Activated naive CD8-positive, alpha-beta T cell treated with anti-CD3 and anti-CD28 coated beads, Interleukin-2, amount 10 ng/mL, durations not matched to agents 7 days and 5 days (primary cell): ENCODE measurements at places on chromosomes 6 and 20. TPM values are rescaled to one million over a fixed set of nuclear protein-coding genes. Genes with fewer than 3 reads are reported as not detected.

DNA sequence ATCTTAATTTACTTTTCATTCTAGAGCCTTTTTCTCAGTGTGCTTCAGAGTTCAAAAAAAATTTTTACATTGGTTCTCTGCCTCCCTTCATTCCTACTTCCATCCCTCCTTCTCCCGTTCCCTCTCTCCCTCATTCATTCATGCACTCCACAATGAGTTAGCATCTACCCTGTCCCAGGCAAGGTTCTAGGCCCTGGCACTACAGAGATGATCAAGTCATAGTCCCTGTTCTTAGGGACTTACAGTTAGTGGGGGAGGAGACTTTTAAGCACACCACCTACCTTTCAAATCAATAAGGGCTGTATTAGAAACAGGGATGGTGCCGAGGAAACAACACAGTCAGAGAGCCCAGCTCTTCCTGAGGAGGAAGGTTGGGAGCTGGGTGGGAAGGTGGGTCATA is 40.3 kb downstream of the MAP3K5 start:
- H3K27me3 ChIP-seq: no peaks in the 10 kb centered on the region
- DNase-seq: no peak
- peaks cover 17% of the 10 kb centered on the region for H3K36me3 ChIP-seq
- H3K4me3 ChIP-seq: peak overlapping the region; percentile 91

GRCh38 chr6:128515550-128516513 is 4.6 kb downstream of the PTPRK start:
- DNase-seq: no peak
- no peak overlapping the region for H3K27ac ChIP-seq

DNA sequence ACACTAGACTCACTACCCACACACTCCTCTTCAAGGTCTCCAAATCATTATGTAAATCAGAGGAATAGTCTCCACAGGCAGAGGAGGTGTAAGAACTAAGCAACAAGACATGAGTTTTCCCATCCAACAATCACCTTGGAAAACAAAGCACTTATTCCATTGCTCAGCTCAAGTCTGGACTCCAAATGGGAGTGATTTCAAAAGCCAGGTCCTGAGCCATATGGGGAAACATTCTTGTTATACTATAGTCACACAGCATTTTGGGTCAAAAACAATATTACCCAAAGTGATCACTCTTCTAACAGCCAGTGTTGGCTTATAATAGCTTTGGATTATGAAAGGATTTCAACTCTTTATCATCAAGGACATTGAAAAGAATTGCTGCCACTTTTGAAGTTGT is 3.6 kb upstream of the PRPH2 start:
- peaks cover 1% of the 10 kb centered on the region for H3K27me3 ChIP-seq
- no peaks in the 10 kb centered on the region for H3K36me3 ChIP-seq
- no peak for DNase-seq
- H3K4me1 ChIP-seq: peaks cover 13% of the 10 kb centered on the region
- peak overlapping the region; percentile 89 for H3K4me3 ChIP-seq

- no peaks in the 10 kb centered on the region for H3K27me3 ChIP-seq
- no peak for DNase-seq
- H3K27ac ChIP-seq: no peak overlapping the region
Measured at GRCh38 chr6:154164397-154164796, 125.4 kb downstream of the OPRM1 start.

DNA sequence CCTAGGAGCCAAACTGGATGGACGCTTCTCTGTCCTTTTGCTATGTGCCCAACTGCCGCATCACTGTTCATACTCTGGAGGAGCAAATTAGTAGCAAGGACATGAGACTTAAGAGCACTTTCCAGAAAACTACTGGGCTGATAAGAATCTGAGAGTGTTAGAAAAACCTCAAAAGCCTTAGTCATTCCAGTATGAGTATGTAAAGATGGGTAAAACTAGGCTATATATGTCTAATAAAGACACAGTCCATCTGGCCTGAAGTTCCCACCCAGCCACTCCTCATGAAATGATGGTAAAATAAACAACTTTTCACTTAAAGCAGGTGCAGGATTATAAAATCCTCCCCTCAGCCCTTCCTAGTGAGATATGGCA is 30.6 kb downstream of the SHLD1 start:
- H3K27me3 ChIP-seq: no peaks in the 10 kb centered on the region
- no peak overlapping the region for H3K4me3 ChIP-seq
- no peak overlapping the region for H3K27ac ChIP-seq
- peaks cover 12% of the 10 kb centered on the region for H3K36me3 ChIP-seq

DNA sequence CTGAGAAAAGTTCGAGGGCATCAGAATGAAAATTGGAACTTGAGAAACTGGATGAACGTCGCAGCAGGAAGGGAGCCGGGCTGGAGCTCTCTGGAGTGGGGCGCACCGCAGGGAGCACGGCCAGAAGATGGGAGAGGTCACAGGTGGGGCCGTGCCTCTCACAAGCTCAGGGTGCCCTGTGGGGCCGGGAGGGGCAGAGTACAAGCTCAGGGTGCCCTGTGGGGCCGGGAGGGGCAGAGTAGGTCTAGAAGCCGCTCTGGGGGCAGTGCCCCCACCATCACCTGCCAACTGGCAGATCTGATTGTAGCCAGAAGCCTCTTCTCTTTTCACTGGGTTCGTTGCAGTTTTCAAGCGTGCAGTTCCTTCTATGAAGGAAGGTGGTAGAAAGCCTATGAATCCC is 61.1 kb upstream of the SNX9 start:
- peak overlapping the region; percentile 58 for H3K4me3 ChIP-seq
- peaks cover 3% of the 10 kb centered on the region for H3K27me3 ChIP-seq
- peaks cover 54% of the 10 kb centered on the region for H3K4me1 ChIP-seq
- no peaks in the 10 kb centered on the region for H3K36me3 ChIP-seq

- peaks cover 8% of the 10 kb centered on the region for H3K27me3 ChIP-seq
- no peaks in the 10 kb centered on the region for H3K36me3 ChIP-seq
- H3K27ac ChIP-seq: no peak overlapping the region
Measured at GRCh38 chr6:33935439-33936080, 131.8 kb upstream of the MLN start.

DNA sequence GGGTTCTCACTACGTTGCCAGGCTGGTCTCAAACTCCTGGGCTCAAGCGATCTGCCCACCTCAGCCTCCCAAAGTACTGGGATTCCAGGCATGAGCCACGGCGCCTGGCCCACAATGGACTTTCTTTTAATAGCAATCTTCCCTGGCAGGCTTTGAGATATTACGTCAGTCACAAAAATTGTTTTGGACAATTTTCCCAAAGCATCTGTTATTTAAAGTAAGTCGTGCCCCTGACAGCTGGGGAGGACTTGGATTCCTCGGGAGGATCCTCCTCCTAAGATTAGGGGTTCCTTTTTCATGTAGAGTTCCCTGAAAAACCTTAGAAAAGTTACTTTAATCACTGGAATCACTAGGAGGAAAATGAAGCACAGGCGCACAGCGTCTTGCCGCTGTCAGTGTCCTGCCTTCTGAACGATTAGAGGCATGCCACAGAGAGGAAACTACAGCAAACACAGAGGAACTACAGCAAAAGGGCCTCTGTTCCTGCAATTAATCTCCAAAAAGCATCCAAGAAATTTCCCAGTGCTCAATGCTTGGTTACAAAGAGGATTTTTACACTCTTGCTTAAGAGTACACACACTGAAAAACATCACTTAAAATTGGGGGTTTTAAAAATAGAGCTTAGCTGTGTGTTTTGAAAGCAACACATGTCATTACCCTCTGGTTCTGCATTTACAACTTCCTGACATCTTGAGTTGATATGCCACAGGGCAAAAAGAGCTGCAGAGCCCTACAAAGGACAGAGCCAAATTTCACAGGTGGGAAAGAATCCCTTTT is 4.5 kb downstream of the ACSS1 start:
- no peak overlapping the region for H3K4me3 ChIP-seq
- no peaks in the 10 kb centered on the region for H3K27me3 ChIP-seq

- peak overlapping the region; percentile 91 for H3K4me3 ChIP-seq
- DNase-seq: no peak
- peaks cover 80% of the 10 kb centered on the region for H3K4me1 ChIP-seq
- H3K27me3 ChIP-seq: no peaks in the 10 kb centered on the region
- H3K36me3 ChIP-seq: peaks cover 50% of the 10 kb centered on the region
Measured at GRCh38 chr20:41159547-41159946, 22.2 kb downstream of the PLCG1 start.

- H3K36me3 ChIP-seq: peaks cover 13% of the 10 kb centered on the region
- H3K27me3 ChIP-seq: no peaks in the 10 kb centered on the region
- peak overlapping the region; percentile 97 for H3K27ac ChIP-seq
- DNase-seq: no peak
Measured at GRCh38 chr6:95576218-95576997, 927 bp upstream of the MANEA start.

DNA sequence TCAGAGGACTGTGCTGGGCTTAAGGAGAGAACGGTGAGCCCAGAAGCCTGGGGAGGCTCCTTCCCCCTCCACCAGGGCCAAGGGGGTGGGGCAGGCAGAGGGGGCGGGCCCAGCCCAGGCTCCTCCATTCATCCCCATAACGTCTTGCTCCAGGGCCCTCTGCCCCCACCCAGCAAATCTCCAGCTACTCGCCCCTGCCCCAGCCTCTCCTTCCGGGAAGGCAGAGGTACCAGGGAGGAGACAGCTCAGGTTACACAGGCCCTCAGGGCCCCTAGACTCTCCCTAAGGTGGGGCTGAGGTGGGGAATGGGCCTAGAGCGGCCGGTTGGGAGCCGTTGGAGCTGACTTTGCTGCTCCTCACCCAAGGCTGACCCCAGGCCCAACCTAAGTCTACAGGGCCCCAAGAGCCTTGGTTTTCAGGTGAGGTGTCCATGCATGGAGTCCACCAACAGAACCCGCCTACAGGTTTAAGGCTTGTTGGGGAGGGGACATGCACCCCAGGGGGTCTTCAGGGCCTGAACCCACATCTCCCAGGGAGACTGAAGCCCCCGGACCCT is 1.2 kb downstream of the LAMA5 start:
- DNase-seq: no peak
- peaks cover 2% of the 10 kb centered on the region for H3K4me1 ChIP-seq
- H3K27ac ChIP-seq: no peak overlapping the region
- peaks cover 29% of the 10 kb centered on the region for H3K27me3 ChIP-seq
- no peaks in the 10 kb centered on the region for H3K36me3 ChIP-seq

DNA sequence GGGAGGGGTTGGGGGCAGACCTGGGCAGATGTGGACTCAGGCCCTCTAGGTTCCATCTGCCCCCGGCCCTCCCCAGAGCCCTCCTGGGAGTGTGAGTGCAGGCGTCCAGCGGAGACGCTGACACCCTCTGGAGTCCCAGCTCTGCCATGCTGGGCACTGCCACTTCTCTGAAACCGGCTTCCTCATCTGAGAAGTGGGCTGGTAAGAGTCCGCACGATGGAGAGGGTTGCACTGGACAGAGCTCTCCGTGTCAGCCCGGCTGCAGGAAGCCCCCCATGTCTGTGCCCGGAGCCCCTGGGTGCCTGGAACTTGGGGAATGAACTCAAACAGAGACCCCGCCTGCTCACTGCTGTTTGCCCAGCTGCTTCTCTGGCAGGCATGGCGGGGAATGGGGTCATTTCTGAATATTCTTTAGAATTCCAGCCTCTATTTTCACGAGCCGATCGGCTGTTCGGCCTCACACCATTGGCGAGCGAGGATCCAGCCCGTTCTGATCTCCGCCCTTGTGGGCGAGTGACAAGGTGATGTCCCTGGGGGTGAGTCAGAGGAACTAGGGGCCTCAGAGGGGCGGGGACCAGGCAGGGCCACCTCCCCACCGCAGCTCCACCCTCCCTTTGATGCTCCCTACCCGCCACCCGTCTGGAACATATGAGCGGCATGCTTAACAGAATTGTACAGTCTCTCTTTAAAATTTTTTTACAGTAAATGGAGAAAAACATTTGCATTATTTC is 47.8 kb upstream of the GATA5 start:
- peaks cover 8% of the 10 kb centered on the region for H3K4me1 ChIP-seq
- H3K4me3 ChIP-seq: peak overlapping the region; percentile 46
- DNase-seq: peak; percentile 72
- H3K36me3 ChIP-seq: no peaks in the 10 kb centered on the region
- H3K27me3 ChIP-seq: peaks cover 7% of the 10 kb centered on the region

DNA sequence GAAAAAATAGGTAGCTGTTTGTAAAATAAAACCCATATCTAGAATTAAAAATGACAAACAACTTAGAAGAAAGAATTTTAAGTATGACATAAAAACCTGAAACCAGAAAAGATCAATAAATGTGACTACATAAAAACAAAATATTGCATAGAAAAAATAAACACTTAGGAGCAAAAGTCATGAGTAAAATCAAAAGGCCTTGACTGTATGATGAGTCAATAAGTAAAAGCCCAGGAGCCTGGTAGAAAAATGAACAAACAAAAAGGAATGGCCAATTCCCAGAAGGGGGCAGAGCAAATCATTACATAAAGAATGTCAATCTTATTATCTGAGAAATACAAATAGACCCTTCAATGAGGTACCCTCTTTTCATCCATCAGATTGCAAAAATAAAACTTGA is 20.7 kb upstream of the ENPP1 start:
- no peak for DNase-seq
- peaks cover 13% of the 10 kb centered on the region for H3K4me1 ChIP-seq
- H3K27ac ChIP-seq: no peak overlapping the region
- H3K4me3 ChIP-seq: no peak overlapping the region

DNA sequence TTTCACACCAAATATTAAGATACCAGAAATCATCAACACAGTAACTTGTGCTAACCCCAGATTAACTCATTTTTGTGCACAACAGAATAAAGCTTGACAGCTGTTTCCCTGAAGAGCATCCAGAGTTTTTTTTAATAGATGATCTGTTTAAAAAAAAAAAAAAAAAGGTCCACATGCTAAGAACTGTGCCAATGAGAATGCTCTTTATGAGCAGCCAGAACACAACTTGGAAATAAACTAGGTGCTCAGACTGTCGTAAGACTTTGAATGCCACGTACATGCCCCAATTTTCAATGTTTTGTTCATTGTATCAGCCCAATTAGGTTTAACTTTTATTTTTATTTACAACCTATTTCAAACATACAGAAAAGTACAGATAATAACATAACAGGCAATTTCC is 47.3 kb downstream of the STAU1 start:
- H3K27ac ChIP-seq: no peak overlapping the region
- DNase-seq: no peak
- H3K4me1 ChIP-seq: peaks cover 2% of the 10 kb centered on the region
- H3K36me3 ChIP-seq: peaks cover 21% of the 10 kb centered on the region
- no peak overlapping the region for H3K4me3 ChIP-seq

The PAK5 gene
- not detected for total RNA-seq

The STMND1 gene
- total RNA-seq: not detected

The RHAG gene
- total RNA-seq: not detected

The DACT2 gene
- total RNA-seq: not detected
